Muscle of back (tissue), 13 donors: ENCODE measurements at places on chromosomes 2 and 18.

GRCh38 chr2:236971919-236972381, 113.7 kb upstream of the COPS8 start:
- DNase-seq = no peak

DNA sequence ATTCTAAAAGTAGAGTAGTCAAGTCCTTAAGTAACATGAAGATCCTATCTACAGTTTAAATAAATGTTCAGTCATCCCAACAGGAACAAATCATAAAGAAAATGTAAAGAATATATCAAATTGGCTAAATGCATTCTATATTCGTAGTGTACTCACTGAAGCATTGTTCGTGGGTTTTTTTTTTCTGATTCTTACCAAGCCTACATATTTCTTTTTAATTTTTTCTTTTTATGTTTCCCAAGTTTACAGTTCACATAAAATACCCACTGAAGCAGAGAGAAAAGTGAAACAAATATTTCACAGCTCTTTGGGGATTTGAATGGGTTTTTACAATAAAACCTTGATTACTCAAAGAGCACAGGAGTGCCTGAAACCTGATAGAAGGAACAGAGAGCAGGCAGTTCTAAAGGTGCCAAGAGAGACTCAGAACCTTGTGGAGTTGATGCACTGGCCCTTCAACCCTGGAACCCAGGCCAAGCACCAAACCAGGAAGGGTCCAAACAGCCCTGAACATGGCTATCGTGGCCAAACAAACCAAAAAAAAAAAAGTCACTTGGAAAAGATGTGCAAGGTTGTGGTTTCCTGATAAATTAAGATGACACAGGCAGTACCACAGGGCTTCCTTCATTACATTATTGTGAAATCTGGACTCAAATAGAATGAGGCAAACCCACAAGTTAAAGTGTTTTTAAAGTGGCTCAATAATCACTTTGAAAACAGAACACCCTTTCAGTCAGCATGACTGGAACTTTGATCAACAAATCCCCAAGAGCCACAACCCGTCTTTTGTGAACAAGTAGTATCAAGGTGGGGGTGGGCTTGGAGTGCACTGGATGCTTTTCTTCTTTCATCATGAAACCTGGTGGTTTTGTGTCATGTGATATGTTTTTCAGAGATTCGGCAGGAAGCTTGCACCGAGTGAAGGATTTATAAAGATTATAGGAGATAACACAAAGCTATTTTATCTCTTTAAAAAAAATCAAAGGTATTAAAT, 245.0 kb upstream of the FN1 start:
- DNase-seq = peak; percentile 90

DNA sequence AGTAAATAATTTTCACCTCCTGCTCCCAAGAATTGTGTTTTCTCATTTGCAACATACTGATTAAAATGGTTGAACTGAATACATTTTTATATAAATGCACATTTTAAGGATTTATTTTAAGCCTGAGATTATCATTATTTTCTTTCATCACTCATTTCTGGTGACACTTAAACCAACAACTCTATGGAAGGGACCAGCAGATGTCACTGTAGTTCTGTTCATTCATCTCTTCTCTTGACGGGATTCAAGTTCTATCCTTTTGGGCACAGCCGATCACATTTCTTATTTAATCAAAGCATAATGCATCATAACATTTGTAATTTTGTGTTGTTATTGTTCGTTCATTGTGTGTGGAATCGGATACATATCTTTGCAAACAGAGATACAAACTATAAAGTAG, 417.9 kb downstream of the HRH4 start:
- DNase-seq = peak; percentile 77

- no peak for DNase-seq
Observed at GRCh38 chr2:152319822-152320570, 15.0 kb upstream of the FMNL2 start.

GRCh38 chr2:64327510-64328414, 126.2 kb upstream of the LGALSL start:
- peak; percentile 43 for DNase-seq

DNA sequence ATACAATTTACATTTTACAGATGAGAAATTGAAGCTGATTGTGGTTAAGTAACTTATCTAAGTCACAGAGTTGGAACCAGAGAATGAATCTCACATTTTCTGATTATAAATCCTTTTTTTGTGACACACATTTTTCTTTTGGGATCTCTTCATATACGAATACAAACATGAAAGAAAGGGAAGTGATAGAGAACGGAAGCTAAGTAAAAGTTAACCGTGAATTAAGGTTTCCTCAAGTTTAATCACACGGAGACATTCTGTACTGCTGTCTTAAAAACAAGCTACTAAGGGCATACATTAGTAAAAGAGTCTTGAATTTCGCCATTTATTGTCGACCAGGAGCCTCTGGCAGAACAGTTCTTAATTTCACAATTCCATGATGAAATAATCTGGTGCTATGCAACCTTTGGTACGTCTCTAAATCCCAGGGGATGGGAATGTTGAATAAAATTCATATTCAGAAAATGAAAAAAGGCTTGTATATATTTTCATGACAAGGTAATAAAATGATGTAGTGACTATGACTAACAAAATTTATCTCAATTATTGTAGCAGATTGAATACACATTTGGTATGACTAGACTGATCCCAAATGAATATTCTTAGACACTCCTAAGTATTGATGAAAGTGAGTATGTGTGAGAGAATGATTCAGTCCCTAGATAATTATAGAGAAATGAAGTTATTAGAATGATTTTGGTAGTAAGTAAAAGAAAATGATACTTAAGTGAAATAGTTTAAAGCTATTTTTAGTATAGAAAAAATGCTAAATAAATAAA, 40.3 kb upstream of the ZSWIM2 start:
- peak; percentile 73 for DNase-seq

GRCh38 chr2:26913606-26913998, 56.8 kb upstream of the MAPRE3 start:
- peak; percentile 76 for DNase-seq

DNA sequence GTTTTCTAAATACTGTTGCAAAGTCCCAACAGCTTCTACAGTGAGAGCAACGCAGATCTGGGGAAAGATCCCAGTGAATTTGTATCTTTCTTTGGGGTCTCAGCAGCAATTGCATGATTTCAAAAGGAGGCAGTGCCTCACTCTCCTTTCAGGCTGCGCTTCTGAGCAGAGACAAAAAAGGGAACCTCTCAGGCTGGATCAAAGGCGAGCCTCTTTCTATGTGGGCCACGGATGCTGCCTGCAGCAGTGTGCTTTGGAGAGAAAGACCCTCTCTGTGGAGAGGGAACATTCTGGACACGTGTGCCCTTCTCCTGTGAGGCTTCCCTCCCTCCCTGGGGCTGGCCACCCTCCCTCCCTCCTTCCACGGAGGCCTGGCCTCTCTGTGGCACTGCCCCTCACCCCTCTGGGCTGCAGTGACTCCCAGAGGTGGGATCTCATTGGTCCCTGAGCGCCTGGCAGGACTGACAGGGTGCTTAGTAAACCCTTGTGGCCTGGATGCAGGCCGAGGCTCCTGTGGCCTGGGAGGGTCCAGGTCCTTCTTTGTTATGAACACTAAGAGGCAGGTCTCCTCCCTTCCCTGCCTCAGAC, 21.6 kb upstream of the PDIA6 start:
- DNase-seq = no peak
